ENCODE measurements at places on chromosomes 3 and 15.

DNA sequence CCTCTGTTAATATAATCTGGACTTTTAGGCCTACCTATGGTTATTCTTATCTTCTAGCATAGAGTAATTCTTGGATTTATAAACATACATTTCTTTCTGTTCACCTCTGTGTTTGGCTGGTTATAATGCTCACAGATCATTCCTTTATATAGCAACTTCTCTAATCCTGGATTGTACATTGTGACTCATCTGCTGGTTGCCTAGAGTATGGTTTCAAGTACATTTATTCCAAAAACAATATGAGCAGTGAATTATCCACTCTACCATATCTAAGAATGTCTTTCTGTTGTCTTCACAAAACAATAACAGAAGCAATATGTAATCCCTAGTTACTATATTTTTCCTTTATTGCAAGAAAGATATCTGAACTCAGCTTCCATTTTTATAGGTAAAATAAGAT is 35.3 kb downstream of the FSIP1 start:
- no peak for DNase-seq

DNA sequence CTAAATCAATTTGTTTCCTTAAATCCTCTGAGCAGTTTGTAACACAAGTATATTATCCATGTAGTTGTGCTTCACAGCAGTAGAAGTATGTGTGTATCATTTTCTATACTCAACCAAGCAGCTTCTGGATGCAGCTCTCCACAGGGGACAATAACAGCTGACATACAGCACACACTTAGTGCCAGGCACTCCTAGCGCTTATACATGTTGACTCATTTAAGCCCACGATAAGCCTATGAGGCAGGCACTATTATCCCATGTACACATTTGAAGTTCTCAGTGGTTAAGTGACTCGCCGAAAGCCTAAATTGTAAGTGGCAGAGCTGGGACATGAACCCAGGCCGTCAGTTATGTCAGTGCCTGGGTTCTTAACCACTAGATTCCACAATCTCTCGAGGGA is 20.3 kb upstream of the LPP start:
- DNase-seq: no peak

- DNase-seq: no peak
These were observed at the start of gene NUP210 for GRCh38 chr3:13420045-13420830. Gene NUP210, minus strand, starts transcription at chr3:13420322. Its CDS starts 96 bp downstream, at chr3:13420226.

DNA sequence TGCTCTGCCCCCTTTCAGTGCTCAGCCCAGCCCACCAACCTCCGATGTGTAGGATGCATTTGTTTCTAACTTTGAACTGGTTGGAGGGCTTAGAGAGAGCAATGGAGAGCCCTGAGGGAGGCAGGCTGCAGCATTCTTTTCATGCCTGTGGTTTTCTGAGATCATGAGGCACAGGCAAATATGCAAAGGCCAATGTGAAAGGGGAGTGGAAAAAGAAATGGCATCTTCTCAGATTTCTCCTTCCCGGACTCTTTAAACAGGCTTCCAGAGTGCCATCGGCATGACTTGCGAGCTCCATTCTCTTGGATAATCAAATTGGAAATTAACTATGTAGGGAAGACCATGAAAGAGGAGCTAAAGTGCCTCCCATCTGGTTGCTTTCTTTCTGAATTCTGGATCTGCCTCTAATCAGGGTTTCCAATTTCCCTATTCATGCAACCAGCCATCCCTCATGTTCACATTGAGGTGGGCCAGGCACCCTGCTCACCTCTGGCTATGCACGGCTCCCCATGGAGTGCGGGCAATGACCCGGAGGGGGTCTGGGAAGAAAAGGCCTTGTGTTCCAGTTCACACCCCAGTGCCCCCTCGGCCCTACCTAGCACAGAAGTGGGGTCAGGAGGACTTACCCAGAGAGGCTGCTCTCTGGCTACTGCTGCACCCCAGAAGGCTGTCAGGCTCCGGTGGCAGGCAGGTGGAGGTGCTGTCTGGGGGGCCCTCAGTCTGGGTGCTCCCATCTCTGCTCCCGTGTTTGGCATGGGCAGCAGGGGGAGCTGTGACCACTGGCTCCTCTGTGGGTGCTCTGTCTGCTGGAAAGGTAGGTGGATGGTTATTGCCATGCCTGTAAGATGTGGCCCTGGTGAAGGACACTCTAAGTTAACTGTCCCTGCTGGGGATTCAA is 16.1 kb downstream of the AMOTL2 start:
- no peak for DNase-seq

- no peak for DNase-seq
These were observed 22.1 kb downstream of the SUSD5 start for GRCh38 chr3:33196538-33196937.

DNA sequence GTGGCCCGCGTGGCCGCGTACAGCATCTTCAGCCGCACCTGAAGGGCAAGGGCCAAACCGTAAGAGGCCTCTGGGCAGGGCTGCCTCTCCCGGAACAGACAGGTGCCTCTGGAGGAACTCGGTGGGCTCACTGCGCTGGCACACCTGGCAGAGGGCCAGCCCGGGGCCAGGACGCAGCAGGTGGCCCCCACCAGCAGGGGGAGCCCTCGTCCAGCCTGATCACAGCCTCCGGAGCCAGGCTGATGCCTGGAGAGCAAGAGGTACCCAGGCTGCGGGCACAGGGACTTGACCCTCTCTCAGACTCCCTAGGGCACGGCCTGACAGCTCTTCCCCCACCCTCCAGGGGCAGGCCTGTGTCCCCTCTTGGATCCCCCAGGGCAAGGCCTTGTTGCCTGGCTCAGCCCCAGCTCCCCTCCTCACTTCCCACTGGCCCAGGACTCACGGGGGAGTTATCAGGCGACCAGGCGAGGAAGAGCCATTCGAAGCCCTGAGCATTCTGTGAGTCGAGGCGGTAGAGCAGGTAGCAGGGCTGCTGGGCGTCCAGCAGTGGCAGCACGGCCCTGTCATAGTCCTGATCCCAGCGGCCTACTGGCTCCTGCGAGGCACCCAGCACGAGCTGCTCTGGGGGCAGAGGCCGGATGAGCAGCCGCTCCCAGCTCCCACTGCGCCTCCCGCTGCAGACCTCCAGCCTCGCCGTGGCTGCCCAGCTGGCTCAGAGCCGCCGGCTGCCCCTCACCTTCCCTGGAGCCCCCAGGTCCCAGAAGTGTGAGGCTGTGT is 6.2 kb upstream of the TLR9 start:
- peak; percentile 89 for DNase-seq

DNA sequence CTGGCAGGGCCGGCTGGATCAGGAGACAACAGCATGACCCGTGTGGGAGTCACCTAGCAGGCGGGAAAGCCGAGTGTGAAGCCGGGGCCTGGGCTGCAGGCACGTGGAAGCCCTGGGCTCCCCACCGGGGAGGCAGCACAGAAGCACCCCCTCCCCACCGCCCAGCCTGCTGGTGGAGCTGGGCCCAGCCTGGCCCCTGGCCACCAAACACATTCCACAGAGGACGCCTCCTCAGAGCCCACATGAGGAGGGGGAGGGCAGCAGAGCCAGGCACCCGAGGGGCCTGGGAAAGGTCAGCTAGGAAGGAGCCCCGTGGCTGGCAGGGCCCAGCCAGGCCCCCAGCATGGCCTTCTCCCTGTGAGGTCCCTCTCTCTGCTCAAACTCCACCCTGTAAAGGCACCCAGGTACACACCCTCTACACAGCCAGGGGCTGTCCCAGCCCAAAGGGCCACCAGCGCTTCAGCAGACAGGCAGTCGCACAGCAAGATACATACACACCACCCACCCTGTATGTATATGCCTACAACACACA is 4.5 kb downstream of the PLXNB1 start:
- DNase-seq: no peak

DNA sequence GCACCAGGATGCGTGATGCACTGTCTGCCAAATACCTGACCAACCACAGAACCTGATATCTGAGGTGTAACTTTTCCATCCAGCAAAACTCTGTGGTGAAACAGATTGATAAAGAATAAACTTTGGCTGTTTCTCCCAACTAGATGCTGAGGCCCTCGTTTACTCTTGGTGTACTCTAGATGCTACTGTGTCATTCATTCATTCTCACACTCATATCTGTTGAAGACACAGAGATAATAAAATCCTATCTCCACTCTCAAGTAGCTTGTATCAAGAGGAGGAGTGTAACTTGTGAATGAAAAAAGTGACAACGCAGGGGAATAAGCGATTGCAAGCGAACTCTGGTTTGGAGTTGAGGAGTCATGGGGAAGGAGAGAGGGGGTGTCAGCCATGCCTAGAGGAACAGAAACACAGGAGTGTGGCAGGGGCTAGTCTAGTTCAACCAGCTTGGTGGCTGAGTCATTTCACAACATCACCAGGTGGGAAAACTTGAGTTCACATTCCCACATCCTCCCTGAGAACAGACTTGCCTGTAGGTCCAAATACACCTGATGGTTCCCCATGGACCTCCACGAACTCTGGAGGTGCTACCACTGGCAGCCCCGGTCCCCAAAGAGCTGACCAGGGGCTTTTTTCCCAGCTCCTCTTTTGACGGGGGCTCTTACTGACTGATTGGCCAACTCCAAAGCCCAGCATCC is 73.3 kb upstream of the SNRK start:
- no peak for DNase-seq

GRCh38 chr3:3587647-3587972 is 211.6 kb upstream of the LRRN1 start:
- DNase-seq: no peak

DNA sequence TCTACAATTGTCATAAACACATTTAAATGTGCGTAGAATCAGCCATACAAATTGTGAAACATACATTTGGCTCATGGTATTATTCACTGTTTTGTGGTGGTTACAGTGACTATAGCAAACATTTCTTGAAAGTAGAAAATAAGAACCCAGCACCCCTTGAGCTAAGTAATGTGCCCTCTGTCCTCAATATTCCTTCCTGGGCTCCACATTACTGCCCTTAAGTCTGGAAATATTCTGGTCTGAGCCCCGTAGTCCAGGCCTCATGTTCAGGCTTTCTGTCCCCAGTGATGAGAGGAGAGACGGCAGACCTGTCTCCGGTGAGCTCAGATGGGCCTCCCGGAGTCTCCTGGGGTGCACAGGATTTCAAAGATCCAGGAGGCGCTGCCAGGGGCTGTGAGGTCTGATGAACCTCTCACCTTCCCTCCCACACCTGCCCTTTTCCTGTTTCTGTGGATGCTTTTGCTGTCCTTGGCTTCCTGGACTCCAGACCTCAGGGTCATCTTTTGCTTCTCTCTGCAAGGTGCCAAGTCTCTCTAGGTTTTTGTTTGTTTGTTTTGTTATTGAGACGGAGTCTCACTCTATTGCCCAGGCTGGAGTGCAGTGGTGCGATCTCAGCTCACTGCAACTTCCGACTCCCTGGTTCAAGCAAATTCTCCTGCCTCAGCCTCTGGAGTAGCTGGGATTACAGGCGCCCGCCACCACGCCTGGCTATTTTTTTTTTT is 8.8 kb upstream of the MUC20 start:
- no peak for DNase-seq

DNA sequence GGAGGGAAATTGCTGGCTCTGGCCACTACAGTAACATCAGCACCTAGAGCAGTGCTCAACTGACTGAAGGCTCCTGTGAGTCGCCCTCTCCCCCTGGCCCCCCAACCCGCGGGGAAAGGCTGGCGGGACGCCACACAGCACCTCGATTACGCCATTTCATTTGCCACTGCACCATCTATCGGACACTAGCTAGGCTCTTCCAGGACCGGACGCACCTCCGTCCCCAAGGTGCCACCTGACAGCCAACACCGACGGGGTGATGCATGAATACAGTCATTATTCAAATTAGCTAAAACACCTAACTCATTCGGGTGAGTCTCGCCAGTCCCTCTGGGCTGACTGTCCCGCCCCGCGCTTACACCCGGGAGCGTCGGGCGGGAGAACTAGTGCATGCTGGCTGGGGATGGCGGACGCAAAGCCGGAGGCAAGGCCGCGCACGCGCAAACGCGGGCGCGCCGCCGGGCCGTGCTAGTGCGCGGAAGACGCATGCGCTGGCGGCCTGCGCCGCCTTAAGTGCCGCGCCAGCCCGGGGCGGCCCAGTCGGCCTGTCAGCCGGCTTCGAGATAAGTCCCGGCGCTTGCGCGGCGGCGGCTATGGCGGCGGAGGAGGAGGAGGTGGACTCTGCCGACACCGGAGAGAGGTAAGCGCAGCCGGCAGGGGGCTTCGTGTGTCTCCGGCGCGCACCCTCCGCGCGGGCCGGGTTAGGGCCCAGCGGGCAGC is at the start of gene ABHD5:
TSS of gene ABHD5 (plus strand) at position 539 of the 720 bp plus-strand sequence. CDS start at position 594, 55 bp downstream.
- peak; percentile 93 for DNase-seq

DNA sequence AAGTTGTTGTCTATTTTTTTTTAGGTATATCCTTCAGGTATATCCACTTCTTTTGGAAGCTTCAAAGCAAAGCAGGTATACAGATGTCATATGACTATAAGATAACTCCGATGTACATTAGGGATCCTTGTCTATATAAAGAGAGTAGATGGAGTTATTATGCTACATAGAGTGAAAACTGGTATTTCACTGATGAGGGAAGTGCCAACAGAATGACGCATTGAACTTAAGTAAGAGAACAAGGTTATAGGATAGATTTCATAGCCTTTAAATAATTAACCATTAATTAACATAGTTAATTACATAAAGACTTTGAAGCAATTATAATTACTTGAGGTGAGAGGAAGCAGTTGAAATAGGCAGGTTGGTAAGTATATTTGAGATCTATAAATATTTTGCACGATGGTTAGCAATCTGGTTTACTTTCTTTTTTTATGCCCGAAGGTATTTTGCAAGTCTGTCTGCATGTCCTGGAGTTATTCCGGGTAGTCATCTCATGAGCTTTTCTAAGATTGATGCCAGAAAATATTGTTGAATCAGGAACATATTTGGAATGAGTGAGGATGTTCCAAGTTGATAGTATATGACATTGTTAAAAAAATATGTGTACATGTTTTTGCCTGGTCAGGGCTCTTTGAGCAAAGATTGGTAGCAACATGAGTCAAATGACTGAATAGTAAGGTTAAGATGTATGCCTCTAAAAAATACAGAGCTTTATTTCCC is 299.5 kb upstream of the KCNMB2 start:
- DNase-seq: no peak

- no peak for DNase-seq
These were observed 22.2 kb downstream of the MRPS25 start for GRCh38 chr3:15042936-15043335.

DNA sequence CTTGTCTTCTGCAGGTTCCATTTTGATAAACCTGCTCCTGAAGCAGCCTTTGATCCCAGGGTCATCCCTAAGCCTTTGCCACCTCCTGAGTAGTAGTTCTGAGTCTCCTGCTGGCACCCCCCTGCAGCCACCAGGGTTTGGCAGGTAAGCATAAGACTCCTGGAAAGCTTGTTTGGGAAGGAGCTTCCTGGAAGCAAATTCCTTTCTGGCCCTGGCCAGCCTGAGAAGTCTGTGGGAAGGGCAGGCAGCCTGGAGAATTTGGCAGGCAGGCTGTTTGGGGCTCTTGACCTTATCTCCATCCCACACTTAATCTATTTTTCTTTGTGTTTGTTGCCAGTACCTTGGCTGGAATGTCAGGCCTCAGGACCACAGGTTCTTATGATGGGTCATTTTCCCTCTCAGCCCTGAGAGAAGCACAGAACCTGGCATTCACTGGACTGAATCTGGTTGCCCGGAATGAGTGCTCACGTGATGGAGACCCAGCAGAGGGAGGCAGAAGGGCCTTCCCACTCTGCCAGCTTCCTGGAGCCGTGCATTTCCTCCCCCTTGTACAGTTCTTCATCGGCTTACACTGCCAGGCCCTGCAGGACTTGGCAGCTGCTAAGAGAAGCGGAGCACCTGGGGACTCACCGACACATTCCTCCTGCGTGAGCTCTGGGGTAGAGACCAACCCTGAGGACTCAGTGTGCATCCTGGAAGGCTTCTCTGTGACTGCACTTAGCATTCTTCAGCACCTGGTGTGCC is 13.4 kb downstream of the ATRIP start:
- DNase-seq: no peak

All from stimulated activated CD4-positive, alpha-beta T cell treated with anti-CD3 and anti-CD28 coated beads, Interleukin-15, amount 100 ng/mL, for 1 hour (primary cell).